CD4-positive, alpha-beta T cell treated with Interleukin-6 at 100 ng/mL for 8 hours (primary cell): ENCODE measurements at places on chromosomes 7 and 10.

GRCh38 chr10:94049911-94050310, 56.2 kb downstream of the PLCE1 start:
- DNase-seq, result no peak

DNA sequence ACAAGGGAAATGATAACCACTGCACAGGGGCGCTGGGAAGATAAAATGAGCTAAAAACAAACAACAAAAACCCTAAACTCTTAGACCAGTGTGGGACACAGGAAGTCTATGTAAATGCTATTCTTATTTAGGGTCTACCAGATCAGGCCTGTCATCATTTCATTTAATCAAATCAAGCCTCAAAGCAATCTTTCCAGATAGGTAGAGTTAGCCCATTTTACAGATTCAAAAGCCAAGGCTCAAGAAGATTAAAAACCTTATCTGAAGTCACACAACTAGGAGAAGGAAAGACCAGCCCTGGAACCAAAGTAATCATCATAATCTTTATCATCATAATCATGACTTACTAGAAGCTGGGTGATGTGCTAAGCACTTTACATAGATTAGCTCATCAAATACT, 4.7 kb downstream of the NOD1 start:
- DNase-seq, result no peak

- no peak for DNase-seq
These were observed 45.4 kb upstream of the STOX1 start for GRCh38 chr10:68781613-68782574.

DNA sequence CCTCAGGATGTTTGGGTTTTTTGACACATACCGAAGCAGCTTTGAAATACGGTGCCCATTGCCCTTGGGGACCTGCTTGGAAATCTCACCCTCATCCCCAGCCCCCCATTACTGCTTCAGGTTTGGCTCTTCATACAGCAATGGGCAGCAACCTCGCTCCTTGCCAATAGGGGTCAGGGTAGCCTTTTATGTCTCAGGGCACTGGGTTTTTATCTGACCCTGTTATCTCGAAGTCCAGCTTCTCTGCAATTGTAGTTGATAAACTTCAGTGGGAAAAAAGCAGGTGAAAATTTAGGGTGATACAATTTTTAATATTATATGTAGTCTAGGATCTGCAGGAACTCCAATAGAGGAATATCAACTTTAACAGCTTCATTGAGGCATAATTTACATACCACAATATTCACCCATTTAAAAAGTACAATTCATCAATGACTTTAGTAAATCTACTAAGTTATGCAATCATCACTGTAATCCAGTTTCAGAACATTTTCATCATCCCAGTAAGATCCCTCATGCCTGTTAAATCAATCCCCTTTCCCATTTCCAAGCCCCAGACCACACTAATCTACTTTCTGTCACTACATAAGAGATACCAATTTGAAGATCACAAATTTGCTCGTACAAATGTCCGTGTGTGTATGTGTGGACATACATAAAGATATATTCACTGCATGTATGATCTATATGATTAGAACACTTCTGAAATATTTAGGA, 386.2 kb downstream of the KCNMA1 start:
- DNase-seq, result no peak

GRCh38 chr7:114662002-114662677, 247.5 kb downstream of the FOXP2 start:
- DNase-seq, result no peak

GRCh38 chr7:155988416-155988815, 176.2 kb upstream of the SHH start:
- no peak for DNase-seq

- no peak for DNase-seq
These were observed 980 bp downstream of the ADAMTS14 start for GRCh38 chr10:70673043-70673928.

DNA sequence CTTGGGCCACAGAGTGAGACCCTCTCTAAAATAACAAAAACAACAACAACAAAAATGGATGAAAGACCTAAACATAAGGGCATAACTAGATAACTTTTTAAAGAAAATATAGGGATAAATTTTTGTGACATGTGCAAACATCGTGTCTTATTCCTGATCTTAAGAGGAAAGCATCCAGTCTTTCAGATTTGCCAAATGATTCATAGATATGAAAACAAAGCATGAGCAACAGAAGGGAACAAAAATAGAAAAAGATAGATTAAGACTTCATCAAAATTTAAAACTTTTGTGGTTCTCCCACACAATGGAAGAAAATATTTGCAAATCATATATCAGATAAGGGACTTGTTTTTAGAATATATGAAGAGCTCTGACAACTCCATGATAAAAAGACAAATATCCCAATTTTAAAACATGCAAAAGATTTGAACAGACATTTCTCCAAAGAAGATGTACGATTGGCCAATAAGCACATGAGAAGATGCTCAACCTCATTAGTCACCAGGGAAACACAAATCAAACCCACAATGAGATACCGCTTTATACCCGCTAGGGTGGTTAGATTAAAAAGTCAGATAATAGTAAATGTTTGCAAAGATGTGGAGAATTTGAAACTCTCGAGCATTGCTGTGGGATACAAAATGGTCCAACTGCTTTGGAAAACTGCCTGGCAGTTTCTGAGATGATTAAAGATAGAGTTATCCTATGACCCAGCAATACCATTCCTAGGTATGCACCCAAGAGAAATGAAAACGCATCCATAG, 20.3 kb downstream of the PPIF start:
- DNase-seq, result no peak

- DNase-seq, result no peak
These were observed 9.3 kb downstream of the ITGA8 start for GRCh38 chr10:15710455-15710854.

- DNase-seq, result no peak
These were observed 72.2 kb downstream of the CH25H start for GRCh38 chr10:89134963-89135362.

DNA sequence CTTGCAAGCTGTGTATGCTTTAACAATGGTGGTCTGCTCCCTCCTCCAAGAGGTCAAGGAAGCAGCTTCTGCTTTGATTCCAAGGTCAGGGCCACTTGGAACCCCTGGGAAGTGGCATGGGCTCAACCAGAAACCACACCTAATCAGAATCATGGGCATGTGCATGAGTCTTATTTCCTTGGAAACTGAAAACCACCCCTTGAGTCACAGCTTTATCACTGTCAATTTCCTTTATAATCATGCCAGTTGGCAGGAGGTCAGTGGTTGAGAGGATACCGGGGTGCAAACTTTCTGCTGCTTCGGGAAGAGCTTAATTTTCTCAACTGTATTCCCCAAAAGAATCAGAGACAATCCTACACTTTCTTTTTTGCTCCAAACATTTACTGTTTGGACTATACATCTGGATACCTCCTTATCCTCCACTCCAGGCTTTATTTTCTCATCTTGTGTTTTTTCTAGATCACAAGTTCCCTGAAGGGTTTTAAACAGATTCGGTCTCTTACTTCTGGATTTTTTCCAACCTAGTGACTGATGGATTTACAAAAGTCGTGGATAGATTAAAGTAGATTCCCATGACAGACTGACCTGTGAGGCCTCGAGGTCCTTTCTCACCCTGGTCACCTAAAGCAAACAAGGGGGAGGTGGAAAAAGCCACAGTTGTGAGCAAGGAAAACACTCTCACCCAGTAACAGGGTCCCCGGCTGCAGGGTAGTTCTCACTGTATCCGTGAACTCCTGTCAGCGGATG, 36.0 kb downstream of the COL17A1 start:
- no peak for DNase-seq

DNA sequence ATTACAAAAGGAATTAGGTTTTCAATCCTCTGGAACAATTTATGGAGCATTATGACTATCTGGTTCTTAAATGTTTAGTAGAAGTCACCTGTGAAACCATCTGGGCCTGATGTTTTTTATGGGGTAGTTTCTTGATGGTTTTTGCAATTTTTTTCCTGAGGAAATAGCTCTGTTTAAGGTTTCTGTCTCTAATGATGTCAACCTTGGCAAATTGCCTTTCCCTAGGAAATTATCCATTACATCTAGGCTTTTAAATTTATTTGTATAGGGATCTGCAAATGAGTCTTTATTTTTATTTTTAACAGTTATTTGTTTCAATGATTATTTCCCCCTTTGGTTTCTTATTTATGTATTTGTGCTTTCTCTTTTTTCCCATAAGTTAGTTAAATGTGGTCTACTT, 222.8 kb downstream of the GALNT17 start:
- DNase-seq, result no peak

GRCh38 chr7:105429746-105430612, 41.3 kb upstream of the SRPK2 start:
- DNase-seq, result peak; percentile 56

GRCh38 chr7:66245008-66245407, 39.9 kb downstream of the TPST1 start:
- no peak for DNase-seq

- DNase-seq, result no peak
These were observed 439 bp upstream of the EMX2 start for GRCh38 chr10:117541909-117542705.

- no peak for DNase-seq
These were observed 28.3 kb upstream of the CUL1 start for GRCh38 chr7:148670374-148670773.

- no peak for DNase-seq
These were observed 4.8 kb upstream of the PILRB start for GRCh38 chr7:100352984-100353684.

- DNase-seq, result no peak
These were observed 961 bp downstream of the SCRN1 start for GRCh38 chr7:29988424-29989256.

GRCh38 chr10:127453706-127454105, 95.4 kb upstream of the NPS start:
- no peak for DNase-seq

DNA sequence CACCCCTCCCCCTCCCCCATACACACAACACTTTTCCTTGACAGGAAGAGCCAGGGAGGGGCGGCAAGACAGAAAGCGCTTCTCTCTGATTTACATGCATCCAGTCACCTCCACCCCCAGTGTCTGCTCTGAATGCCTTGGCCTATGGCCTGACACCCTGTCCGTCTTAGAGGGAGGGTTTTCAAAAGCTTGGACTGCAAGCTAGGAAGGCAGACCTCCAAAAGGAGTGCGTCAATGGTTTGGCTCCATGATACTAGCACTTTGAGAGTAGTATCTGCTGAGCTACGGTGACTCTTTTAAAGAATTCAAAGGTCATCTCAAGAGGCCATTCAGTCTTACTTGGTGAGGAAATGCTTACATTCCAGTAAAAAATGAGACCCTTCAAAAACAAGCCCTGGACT, 20.3 kb upstream of the PAX2 start:
- no peak for DNase-seq

DNA sequence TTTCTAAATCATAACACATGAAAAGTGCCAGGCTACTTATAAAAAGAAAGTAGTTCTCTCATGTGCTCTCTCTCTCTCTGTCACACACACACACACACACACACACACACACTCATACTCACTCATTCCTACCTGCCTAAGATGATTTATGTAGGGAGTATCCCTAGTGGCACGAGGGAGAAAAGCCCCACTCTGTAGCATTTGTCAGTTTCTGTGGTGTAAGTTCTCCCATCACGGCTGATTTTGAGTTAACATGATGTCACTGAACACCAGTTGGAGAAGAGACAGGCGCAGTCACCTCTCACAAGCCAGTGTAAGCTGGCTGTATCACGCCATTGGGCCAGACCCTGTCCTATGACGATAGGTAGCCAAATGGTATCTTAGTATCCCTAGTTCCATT, 395.4 kb downstream of the SFMBT2 start:
- DNase-seq, result no peak

DNA sequence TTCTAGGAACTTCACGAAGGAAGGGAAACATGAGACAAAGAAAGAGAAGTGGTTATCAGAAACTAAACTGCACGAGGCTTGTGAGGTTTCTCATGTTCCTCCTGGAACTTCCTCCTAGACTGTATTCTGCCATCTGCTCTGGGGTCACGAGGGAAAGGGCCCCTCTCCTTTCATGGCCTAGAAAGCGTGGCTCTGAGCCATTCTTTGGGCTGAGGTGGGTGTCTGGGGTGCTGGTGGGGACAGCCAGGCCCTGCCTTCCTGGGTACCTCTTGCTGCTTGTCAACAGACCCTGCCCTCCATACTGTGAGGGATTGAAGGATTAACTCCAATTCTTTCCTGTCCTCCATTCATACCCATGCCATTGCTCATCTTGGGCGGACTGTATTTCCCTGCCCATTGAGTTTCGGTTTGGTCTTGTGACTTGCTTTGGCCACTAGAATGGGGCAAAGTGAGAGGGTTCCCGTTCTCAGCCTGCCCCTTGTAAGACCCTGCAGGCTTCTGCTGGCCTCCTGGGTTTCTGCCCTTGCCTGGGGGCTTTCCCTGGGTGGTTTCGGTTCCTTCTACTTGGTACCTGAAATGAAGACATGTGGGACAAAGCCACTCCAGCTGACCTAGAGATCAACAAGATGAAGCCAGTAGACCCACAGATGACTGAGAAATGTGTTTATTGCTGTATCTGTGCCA, 14.9 kb upstream of the GIMAP8 start:
- DNase-seq, result no peak

DNA sequence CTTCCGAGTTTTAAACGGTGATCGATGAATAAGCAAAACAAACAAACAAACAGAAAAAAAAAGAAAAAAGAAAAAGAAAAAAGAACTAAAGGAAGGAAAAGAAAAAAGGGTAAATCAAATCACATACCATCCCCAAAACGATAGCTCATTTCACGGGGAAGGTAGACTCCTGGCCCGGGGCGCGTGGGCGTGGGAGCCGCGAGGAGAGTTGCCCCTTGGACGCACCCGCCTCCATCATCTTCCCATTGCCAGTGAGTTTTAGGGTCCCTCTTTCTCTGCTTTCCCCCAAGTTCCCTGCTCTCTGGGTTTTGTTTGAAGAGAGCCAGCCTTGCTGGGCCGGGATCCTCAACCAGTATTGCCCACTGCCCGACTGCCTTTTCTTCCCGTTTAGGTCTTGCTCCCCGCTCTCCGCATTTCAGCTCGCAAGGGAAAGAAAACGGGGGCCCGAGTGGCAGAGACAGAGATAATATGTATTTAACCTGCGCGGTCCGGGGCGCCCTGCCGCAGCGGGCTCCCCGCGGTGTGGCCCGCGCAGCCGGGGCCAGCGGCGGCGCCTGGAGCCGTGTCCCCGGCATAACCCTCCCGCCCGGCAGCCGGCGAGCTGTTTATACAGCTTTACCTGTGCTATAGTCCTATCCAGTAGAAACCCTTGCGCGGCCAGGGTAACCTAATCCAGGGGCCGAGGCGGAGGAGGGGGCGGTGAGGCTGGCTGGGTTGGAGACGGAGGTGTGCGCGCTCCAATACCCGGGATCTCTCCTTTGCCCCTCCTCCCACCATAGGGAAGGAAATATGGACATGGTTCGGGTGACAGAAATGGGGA, 5.2 kb upstream of the GATA3 start:
- DNase-seq, result no peak

- no peak for DNase-seq
These were observed 56.2 kb downstream of the CRPPA start for GRCh38 chr7:16365177-16365576.
